ENCODE measurements at places on chromosomes 2 and 18. TPM values are rescaled to one million over a fixed set of nuclear protein-coding genes. Genes with fewer than 3 reads are reported as not detected.

DNA sequence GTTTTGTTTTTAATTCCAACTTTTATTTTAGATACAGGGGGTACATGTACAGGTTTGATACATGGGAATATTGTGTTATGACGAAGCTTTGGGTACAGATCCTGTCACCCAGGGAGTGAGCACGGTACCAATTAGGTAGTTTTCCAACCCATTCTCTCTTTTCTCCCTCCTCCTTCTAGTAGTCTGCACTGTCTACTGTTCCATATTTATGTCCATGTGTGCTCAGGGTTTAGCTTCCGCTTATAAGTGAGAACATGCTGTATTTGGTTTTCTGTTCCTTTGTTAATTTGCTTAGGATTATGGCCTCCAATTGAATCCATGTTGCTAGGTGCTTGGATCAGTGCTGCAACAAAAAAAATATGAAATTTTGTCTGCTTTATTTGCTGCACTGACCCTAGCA lies 659.3 kb upstream of the TMEFF2 start:
- no peak for DNase-seq

Gene CABYR
- 1.8 TPM for polyA plus RNA-seq

DNA sequence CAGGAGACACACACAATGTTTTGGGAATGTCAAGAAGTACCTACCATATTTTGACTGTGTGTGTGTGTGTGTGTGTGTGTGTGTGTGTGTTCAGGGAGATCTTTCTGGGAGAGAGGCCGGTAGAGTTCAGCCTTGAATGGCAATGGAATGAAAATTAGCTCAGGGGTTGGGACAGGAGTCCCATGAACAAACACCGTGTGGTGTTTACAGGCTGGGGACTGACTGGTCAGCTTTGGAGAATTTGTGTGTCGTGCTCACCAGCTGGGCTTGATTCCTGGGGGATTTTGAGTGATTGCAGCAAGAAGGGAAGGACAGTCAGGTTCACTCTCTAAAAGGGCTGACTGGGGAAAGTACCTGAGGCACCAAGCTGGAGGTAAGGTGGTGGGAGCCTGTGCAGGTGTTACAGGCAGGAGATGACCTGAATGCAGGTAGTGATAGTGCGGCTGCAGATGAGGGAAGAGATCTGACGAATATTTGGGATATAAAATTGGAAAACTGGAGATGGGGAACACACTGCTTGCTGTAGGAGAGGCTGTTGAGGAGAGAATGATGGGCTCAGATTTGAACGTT lies 2.5 kb upstream of the ADNP2 start:
- DNase-seq, result no peak

Gene LIPG
- 0.94 TPM for polyA plus RNA-seq

- no peak for DNase-seq
Measured at GRCh38 chr2:233228376-233228775, 23.1 kb upstream of the ATG16L1 start.

Gene ZSWIM2
- polyA plus RNA-seq, result not detected

Gene ALLC
- 1.0 TPM for polyA plus RNA-seq

Gene GKN1
- not detected for polyA plus RNA-seq

DNA sequence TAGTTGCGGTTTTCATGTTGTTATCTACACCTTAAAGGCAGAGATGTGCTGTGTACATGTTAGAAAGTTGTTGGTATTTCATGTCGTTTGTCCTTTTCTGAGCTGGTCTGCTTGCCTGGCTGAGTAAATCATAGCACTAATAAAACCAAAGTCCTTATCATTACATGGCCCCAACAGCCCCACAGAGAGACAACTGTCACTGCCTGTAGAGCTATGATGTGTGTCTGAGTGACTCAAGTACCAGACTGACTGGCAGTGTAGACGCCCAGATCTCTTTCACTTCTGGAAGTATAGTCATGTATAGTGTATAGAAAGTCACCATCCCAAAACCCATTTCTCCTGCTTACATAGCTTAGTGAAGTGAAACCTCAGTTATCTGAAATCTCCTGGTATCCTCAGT lies 4.3 kb downstream of the SOCS6 start:
- no peak for DNase-seq

Gene PUS10
- polyA plus RNA-seq, result 4.5 TPM

DNA sequence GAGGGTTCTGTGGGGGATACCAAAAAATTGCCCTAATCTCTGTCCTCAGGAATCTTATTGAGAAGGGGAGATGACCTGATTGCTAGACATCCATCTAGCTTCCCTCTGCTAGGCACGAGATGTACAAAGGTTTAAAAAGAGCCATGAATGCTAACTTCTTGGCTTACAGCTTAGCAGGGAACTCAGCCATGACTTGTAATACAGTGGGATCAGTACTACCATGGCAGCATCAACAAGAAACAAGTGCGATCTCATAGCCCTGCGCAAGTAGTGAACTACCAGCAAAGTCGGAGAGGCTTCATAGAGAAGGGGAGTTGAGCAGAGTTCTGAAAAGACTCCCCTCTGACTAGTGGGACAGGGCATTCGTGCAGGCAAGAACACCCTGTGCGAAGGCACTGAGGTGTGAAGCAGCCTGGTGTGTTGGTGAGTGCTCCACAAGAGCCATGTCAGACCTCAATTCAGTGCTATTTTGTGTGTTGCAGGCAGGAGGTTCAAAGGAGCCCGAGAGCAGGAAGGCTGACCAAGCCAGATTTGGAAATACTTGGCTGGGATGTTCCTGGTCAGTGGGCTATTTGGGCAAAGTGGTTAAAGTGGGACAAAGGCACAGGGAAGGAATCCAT lies 130.0 kb downstream of the FMNL2 start:
- DNase-seq, result peak; percentile 40

Gene CNTNAP5
- not detected for polyA plus RNA-seq

Gene KLHL41
- polyA plus RNA-seq, result 0.67 TPM

Gene RAB17
- 0.86 TPM for polyA plus RNA-seq

DNA sequence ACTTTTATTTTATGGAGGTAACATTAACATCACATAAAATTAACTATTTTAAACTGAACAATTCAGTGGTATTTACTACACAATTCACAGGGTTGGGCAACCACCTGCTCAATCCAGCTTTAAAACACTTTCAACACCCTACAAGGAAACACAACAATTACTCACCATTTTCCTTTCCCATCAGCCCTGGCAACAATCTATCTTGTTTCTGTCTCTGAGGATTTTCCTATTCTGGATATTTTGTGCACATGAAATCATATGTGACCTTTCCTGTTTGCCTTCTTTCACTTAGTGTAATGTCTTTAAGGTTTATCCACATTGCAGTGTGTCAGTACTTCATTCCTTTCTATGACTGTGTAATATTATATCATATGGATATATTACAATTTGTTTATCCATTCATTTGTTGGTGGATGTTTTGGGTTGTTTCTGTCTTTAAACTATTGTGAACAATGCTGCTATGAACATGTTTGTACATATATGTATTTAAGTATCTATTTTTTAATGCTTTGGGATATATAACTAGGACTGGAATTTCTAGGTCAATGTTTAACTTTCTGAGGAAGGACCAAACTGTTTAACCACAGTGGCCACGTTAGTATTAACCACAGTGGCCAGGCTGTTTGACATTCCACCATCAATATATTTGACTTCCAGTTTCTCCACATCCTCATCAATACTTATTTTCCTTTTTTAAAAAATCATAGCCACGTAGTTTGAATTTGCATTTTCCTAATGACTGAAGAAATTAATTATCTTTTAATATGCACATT lies 72.4 kb upstream of the KIF5C start:
- DNase-seq, result no peak

GRCh38 chr18:23640052-23640451 lies 22.7 kb downstream of the ANKRD29 start:
- DNase-seq, result no peak

DNA sequence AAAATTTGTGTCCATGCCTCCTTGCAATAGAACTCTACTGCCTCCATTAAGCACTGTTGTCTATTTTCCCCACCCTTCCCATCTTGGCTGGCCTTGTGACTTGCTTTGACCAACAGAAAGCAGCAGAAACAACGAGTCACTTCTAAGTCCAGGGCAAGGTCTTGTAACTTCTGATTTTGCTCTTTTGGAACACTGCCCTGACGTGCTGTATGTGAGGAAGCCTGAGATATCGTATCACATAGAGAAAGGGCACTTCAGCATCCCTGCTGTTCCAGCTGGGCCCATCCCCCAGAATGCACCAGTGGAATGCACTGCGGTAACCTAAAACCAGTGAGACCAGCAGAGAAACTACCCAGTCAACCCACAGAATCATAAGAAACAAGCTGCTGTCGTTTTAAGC lies 28.1 kb downstream of the NCKAP1 start:
- no peak for DNase-seq

DNA sequence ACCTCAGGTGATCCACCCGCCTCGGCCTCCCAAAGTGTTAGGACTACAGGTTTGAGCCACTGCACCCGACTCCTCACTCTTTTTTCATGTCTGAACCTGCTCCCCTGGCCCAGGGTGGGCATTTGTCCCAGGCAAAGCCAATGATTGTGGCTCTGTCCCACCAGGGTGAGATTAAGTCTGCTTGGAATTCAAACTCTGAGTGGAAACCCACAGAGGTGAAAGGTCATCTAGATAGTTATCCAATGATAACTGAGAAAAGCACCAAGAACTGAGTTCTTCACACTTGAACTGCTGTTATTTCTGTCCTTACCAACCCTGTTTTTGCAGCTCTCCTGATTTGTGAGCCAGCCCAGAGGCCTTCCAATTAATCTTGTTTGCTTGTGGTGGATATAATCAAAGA lies 62.4 kb upstream of the ACVR1 start:
- no peak for DNase-seq

Gene PLGLB1
- polyA plus RNA-seq, result 1.3 TPM

Gene UGT1A3
- polyA plus RNA-seq, result not detected

DNA sequence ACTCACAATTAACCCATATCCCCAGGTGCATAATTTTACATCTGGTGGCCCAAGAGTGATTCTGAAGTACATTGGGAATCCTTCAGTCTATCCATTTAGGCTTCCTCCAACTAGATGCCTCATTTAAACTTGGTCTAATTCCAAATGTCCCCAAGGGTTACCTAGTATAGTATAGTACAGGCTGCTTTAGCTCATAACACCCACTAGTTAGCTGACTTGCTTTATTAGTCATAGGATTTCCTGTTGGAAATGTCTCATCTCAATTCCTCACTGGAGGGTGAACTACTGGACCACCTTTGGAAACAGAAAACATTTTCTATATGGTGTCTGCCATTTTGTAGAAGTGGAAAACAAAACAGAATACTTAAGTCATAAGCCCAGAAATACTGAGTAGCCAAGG lies 202.5 kb upstream of the SESTD1 start:
- no peak for DNase-seq

DNA sequence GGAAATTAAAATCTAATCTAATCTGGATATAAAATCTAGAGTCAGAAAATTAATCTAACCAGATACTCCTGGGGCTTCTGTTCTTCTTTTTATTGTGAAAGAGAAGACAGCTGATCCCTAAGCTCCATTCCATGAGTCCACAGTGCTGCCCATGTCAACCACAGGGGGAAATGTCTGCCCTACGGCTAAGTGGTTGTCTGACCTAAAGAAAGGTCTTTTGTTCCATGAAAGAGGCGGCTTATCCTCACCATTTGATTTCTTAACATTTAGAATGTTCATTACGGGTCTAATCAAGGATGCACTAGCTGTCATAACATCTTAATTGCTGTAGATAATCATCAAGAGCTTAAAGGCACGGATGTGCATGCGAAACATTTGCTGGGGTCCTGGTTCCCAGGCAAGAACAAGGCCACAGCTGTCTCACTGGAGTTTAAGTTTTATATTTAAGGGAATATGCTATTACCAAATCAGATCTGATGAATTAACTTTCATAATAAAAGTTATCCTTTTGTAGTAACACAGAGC lies 162.6 kb downstream of the PAX3 start:
- DNase-seq, result no peak

GRCh38 chr2:46161315-46161714 lies 135.9 kb upstream of the EPAS1 start:
- no peak for DNase-seq

DNA sequence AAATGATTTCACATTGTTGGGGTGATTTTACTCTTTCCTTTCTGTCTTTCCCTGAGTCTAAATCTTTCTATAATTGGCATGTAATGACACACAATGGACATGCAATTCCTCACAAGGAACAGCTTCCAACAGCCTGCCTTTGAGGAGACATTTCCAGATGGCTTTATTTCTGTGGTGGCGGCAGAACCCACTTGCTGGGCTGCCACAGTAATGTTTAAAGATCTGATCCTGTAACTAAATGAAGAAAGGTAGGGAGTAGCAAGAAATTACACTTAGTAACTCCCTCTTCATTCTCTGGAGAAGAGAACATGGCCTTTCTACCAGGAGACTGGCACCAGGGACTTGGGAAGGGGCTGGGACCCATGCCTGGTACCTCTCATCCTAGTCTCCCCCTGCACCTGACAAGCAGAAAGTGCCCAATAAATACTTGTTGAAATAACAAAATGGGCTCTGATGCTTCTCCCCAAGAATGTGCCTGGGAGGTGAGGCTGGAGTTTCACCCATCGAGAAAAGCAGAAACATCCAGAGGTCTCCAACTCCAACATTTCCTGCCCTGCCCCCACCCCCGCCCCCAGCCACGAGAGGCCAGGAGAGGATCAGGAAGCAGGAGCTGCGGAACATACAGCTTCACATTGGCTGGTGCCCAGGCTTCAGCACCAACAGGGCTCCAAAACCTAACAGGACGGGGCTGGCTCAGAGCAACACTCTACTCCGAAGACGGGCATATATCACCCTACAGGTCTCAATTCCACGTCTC lies 92.1 kb downstream of the PXDN start:
- peak; percentile 43 for DNase-seq

GRCh38 chr2:232522623-232523401 lies 2.6 kb downstream of the PRSS56 start:
- no peak for DNase-seq

- DNase-seq, result no peak
Measured at GRCh38 chr18:47284721-47285395, 33.4 kb upstream of the SKOR2 start.

DNA sequence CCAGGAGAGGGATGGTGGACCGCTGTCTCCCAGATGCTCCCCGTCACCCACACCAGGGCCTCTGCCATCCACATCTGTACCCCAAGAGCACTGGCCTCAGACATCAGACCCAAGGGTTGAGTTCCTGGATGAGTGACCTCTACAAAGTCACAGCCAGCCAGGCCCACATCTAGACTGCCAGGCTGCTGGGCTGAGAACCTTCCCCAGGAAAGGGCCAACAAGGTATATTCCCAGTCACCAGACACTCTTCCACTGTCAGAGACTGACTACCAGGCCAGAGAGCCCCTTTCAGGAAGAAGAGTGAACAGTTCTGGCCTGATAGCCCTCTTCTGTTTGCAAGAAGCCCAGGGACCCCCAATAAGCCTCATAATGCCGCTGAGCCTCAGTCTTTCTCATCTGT lies 44.3 kb downstream of the C1QL2 start:
- DNase-seq, result no peak

- DNase-seq, result no peak
Measured at GRCh38 chr18:8238507-8238906, 370.7 kb upstream of the RAB12 start.

Gene EPB41L3
- 6.6 TPM for polyA plus RNA-seq

- DNase-seq, result peak; percentile 60
Measured at GRCh38 chr2:105294844-105295481, 34.6 kb downstream of the TGFBRAP1 start.

Gene COLEC12
- polyA plus RNA-seq, result 20.7 TPM

Gene PRKAG3
- not detected for polyA plus RNA-seq
